Upper lobe of left lung (tissue), 6 donors: ENCODE measurements at places on chromosomes 16 and 17. TPM values are rescaled to one million over a fixed set of nuclear protein-coding genes. Genes with fewer than 3 reads are reported as not detected.
A peak's percentile ranks its signal among the peaks of the same experiment; 100 is the strongest.

KRTAP9-4 gene
- not detected for total RNA-seq

CD300H gene
- not detected for total RNA-seq

LGALS9B gene
- total RNA-seq: not detected

CACNG1 gene
- total RNA-seq: 0.61 TPM

PSME3 gene
- 102 TPM for total RNA-seq

DNA sequence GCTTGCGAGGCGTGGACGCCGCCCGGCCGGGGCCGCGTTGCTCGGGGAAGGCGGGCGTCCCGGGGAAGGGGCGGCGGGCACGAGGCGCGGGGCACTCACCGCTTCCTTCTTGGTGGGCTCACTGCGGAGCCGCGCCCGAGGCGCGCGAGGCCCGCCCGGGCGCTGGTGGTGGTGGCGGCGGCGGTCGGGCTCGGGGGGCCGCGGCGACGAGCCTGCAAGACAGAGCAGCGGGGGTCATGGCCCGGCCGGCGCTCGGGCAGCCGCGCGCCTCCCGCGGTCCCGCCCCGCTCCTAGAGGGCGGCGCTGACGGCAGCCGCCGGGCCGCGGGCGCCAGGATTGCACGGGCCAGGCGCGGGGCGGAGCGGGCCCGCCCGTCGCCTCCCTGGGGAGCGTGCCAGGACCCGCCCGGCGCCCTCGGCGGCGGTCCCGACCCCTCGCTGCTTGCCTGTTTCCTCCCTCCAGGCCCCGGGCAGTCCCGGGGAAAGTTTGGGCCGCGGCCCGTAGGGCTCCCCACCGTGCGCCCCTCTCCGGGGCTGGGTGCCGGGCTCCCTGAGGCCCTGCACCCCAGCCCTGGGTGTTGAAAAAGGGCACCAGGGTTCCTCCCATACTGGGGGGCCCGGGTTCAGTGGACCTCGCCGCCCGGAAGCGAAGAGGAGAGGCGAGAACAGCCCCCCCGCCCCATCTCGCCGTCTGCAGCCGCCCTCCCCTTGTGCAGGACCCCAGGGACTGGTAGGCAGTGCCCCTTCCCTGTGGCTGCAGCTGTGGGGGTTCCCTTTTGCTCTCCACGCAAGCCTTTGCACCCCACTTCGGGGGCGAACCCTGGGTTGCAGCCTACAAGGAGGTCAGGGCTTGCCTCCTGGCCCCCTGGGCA lies at the start of gene C16orf74:
C16orf74 (minus strand) TSS at position 270 of the 871 bp plus-strand sequence. CDS start 15,879 bp downstream, outside the sequence.
- peak within 1 kb of the TSS; percentile 68 for H3K4me3 ChIP-seq
- no peaks in the 10 kb centered on the region for H3K27me3 ChIP-seq
- H3K36me3 ChIP-seq: no peaks in the 10 kb centered on the region
- peak; percentile 92 for DNase-seq
- no peak within 1 kb of the TSS for H3K27ac ChIP-seq
- peaks cover 38% of the 10 kb centered on the region for H3K4me1 ChIP-seq

DNA sequence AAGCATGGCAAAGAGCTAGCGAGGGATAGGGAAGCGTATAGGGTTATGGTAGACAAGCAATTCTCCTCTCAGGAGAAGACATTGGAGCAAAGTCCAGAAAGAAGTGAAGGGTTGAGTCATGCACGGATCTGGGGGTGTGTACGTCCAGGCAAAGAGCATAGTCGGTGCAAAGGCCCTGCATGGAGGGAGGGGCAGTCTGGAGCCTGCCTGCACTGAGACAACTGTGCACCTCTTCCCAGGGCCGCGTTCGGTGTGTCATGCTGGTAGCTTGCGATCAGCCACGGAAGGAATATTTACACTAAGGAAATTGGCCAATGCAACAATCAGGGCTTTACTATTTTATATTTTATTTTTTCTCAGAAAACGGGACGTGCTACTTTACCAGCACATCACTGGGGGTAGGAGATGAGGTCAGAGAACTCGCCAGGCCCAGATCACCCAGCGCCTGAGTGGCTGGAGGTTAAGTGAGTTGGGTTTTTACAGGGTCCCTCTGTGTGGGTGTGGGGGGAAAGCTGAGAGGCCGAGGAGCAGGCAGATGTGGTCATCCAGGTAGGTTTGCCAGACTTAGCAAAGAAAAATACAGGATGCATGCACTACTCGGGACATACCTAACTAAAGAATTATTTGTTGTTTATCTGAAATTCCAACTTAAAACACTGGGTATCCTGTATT lies 6.7 kb upstream of the B9D1 start:
- H3K4me1 ChIP-seq: peaks cover 21% of the 10 kb centered on the region
- no peaks in the 10 kb centered on the region for H3K36me3 ChIP-seq
- H3K27ac ChIP-seq: peak overlapping the region; percentile 30
- DNase-seq: no peak
- H3K27me3 ChIP-seq: no peaks in the 10 kb centered on the region

DNA sequence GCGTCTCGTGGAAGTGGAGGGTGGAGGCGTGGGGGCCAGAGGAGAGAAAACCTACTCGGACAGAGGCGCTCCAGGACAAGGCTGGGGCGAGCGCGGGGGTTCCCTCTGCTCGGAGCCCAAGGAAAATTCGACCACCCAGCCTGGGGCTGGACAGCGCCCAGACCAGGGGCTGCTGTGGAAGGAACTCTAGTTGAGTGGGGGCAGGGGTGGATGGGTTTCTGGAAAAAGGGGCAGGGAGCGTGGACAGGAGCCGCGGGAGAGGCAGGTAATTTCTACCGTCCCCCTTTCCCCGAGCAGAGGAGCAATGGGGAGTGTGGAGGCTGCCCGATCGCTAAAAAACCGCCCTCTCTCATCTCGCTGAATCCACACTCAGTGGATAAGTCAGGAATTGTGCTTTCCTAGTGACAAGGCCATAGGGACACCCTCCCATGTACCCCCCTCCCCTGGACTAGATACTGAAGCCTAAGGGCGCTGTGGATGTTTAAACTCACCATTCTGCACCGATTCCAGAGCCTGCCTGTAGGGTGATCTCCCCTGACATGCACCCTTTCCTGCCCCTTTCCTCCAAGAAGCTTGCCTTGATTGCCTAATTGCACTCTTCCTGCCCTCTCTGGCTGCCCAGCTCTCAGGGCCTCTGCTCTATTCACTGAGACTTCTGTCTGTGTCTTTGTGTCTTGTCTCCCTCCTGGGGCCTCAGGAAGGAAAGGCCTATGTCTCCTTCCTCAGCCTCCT lies 90.7 kb upstream of the TMEM97 start:
- H3K27ac ChIP-seq: peak overlapping the region; percentile 0
- peaks cover 9% of the 10 kb centered on the region for H3K27me3 ChIP-seq

DNA sequence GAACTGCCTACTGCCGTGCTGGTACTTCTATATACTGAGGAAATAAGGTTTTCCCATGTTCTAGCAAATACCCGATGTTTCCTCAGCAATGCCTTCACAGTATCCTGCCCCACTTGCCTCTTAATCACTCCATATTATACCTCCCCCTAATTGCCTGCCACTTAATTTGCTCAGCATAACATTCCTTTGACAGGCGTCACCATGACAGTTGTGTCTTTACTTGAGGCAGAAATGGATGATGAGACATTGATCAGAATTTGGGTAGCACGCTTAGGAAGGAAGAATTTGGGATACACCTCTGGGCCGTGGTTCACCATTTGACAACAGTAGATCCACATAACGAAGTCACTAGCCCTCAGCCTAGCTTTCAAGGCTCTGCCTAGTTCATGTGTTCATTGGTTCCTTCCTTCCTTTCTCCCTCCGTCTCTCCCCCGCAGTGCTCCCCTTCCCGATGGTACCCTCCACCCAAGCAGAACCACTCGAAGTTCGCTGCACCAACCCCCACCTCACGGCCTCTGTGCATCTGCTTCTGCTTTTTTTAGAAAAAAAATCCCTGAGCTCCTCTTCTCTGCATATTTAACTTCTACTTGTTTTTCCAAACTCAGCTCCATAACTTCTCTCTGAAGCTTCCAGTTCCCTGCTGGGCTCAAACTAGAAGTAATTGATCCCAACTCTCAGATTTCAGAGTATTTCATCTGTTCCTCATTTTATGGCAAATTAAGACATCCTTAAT lies 19.4 kb downstream of the IQCK start:
- DNase-seq: no peak
- no peaks in the 10 kb centered on the region for H3K27me3 ChIP-seq
- no peaks in the 10 kb centered on the region for H3K36me3 ChIP-seq
- no peaks in the 10 kb centered on the region for H3K4me1 ChIP-seq
- H3K27ac ChIP-seq: no peak overlapping the region
- no peak overlapping the region for H3K4me3 ChIP-seq

DNA sequence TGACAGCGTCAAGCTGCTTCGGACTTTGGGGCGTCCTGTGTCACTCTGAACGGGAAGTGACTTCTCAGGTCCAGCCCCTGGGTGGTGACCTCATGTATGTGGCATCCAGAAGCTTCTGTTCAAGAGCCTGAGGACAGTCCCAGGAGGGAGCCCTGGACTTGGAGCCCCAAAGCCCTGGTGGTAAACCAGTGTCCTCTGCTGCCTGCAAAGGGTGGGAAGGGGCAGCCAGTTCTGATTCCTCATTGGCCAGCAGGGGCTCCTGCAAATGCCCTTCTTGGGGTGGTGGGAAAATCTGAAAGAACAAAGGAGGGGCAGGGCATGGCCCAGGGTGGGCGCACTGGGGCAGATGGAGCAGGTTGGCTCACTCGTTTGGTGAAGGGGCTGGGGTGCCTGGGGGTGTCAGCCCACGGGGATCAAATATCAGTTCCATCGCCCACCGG lies 1.6 kb downstream of the OSGIN1 start:
- H3K27ac ChIP-seq: peak overlapping the region; percentile 97
- H3K4me1 ChIP-seq: peaks cover 27% of the 10 kb centered on the region
- DNase-seq: peak; percentile 90
- peak overlapping the region; percentile 84 for H3K4me3 ChIP-seq

- no peak for DNase-seq
- H3K4me3 ChIP-seq: no peak overlapping the region
- no peaks in the 10 kb centered on the region for H3K36me3 ChIP-seq
- no peaks in the 10 kb centered on the region for H3K27me3 ChIP-seq
Measured at GRCh38 chr16:81432937-81433557, 11.6 kb upstream of the CMIP start.

DNA sequence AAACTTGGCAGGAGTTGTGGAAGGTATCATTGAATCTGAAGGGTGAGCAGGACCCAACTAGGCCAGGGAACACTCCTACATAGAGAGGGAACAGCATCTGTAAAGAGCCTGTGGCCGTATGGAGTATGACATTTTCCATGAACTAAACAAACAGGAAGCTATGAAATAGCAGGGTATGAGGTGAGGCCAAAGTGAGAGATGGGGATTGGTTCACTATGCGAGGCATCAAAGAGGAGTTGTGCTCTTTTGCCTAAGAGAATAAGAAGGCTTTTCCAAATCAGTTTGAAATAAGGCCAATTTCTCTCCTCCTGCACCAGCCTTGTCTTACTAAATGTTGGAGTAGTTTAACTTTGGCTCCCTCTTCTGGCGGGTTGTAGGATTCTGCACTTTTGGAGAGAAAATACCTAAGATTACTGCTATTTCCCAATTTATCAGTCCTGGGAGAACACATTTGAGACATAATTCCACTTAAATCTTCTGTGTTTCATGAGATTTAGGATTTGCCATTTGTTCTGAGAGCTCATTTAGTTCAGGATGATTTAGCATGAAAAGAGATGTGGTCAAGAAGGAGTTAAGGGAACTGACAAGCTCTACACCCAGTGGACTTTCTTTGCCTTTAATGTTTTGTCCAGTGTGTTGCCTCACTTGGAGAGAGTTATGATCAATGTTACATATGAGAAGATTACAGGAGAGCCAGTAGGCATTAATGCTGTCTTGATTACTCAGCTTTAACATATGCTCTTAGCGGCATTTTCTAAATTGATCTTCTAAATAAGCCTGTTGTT lies 55.4 kb downstream of the TNRC6C start:
- no peaks in the 10 kb centered on the region for H3K4me1 ChIP-seq
- H3K4me3 ChIP-seq: no peak overlapping the region
- no peak overlapping the region for H3K27ac ChIP-seq
- no peak for DNase-seq
- no peaks in the 10 kb centered on the region for H3K27me3 ChIP-seq

- no peak overlapping the region for H3K4me3 ChIP-seq
- no peaks in the 10 kb centered on the region for H3K4me1 ChIP-seq
- H3K27ac ChIP-seq: no peak overlapping the region
- no peaks in the 10 kb centered on the region for H3K36me3 ChIP-seq
- H3K27me3 ChIP-seq: no peaks in the 10 kb centered on the region
Measured at GRCh38 chr17:4576729-4577322, 7.5 kb upstream of the SMTNL2 start.

GRCh38 chr16:11554053-11554452 lies 32.7 kb downstream of the LITAF start:
- no peaks in the 10 kb centered on the region for H3K27me3 ChIP-seq
- no peak overlapping the region for H3K4me3 ChIP-seq
- H3K4me1 ChIP-seq: peaks cover 26% of the 10 kb centered on the region
- no peak for DNase-seq
- H3K27ac ChIP-seq: no peak overlapping the region

- no peaks in the 10 kb centered on the region for H3K36me3 ChIP-seq
- DNase-seq: no peak
- H3K27ac ChIP-seq: no peak overlapping the region
- no peaks in the 10 kb centered on the region for H3K27me3 ChIP-seq
- H3K4me3 ChIP-seq: no peak overlapping the region
Measured at GRCh38 chr17:72516772-72517399, 396.1 kb downstream of the SOX9 start.

- H3K36me3 ChIP-seq: no peaks in the 10 kb centered on the region
- H3K4me1 ChIP-seq: no peaks in the 10 kb centered on the region
- no peak overlapping the region for H3K4me3 ChIP-seq
- DNase-seq: no peak
Measured at GRCh38 chr16:76360404-76360803, 83.2 kb downstream of the CNTNAP4 start.

DNA sequence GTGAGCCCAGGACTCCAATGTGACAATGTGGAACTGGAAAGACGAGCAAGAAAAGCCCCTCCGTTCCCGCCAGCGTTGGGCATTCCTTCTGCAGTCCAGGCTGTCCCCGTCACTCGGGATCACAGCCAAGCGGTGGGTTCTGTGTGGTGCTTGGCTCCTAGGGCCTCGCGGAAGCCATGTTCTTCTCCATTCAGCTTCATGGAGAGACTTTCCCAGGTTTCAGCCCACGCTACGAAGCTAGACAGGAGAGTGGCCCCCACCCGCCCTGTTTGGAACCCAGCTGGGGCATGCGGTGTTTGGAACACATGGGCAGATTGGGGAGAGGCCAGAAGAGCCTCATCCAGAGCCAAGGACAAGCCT lies 5.8 kb downstream of the LMF1 start:
- H3K4me1 ChIP-seq: peaks cover 14% of the 10 kb centered on the region
- H3K27me3 ChIP-seq: no peaks in the 10 kb centered on the region
- H3K4me3 ChIP-seq: no peak overlapping the region
